ENCODE measurements at places on chromosomes 1 and 21.
A peak's percentile ranks its signal among the peaks of the same experiment; 100 is the strongest.

- DNase-seq, result no peak
Observed at GRCh38 chr21:45617021-45617921, 26.3 kb upstream of the PCBP3 start.

GRCh38 chr1:57138432-57139078, 172.7 kb upstream of the C8B start:
- DNase-seq, result no peak

DNA sequence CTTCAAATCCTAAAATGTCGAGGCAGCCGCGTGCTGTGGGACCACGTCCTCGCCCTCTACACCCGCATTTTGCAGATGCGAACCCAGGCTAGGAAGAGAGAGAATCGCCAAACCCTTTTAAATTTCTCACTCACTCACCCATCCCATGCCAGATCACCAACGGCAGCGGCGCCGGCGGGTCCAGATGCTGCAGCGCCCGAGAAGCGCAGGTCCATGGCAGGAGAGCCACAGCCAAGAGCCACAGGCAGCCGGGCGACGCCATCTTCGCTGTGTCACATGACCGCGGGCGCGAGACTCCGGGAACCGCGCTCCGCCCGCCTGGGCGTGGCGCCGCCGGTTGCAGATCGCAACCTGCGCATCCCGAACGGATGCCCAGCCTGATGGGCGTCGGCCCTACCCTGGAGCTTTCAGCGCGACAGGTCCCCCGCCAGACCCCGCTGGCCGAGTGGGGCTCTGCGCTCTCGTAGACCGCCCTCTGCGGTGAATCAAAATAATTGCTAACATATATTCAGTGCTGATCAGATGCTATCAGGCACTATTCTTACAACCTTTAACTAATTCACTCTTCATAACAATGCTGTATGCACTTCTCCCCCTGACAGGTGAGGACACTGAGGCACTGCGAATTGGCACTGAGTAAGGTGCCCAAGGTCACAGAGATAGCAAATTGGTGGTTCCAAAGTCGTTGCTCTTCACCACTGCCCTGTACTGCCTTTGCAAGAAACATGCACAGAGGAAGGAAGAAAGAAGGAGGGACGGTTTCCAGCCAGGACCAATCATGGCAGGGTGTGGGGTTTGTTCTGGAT, at the start of gene PPT1:
Gene PPT1, minus strand, starts transcription at position 276 of the 806 bp plus-strand sequence. Its CDS starts 14 bp downstream, at position 262.
- peak; percentile 64 for DNase-seq

- no peak for DNase-seq
Observed at GRCh38 chr1:75992312-75992711, 60.1 kb upstream of the ASB17 start.

DNA sequence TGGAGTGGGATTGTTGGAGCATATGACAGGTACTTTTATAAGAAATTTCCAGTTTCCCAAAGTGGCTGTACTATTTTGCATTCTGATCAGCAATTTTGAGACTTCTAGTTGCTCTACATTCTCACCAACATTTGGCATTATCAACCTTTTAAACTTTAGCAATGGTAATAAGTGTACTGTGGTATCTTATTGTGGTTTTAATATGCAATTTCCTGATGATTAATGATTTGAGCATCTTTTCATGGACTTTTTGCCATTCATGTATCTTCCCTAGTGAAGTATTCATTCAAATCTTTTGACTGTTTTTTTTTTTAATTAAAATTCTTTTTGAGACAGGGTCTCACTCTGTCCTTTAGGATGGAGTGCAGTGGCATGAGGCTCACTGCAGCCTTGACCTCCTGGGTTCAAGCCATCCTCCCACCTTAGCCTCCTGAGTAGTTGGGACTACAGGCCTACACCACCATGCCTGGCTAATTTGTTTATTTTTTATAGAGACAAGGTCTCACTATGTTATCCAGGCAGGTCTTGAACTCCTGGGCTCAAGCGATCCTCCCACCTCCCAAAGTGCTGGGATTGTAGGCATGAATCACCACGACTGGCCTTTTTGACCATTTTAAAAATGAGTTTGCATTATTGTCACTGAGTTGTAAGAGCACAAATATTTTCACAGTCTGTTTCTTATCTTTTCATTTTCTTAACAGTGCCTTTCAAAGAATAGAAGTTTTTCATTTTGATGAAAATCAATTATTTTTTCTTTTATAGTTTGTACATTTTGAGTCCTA, 7.8 kb upstream of the SLC6A9 start:
- no peak for DNase-seq

- DNase-seq, result no peak
Observed at GRCh38 chr1:228171221-228171891, 5.8 kb downstream of the IBA57 start.

- no peak for DNase-seq
Observed at GRCh38 chr1:6080469-6080868, 34.8 kb downstream of the KCNAB2 start.

GRCh38 chr1:200694738-200695137, 25.0 kb upstream of the DDX59 start:
- no peak for DNase-seq

GRCh38 chr1:82704393-82704792, 903.7 kb downstream of the ADGRL2 start:
- no peak for DNase-seq

DNA sequence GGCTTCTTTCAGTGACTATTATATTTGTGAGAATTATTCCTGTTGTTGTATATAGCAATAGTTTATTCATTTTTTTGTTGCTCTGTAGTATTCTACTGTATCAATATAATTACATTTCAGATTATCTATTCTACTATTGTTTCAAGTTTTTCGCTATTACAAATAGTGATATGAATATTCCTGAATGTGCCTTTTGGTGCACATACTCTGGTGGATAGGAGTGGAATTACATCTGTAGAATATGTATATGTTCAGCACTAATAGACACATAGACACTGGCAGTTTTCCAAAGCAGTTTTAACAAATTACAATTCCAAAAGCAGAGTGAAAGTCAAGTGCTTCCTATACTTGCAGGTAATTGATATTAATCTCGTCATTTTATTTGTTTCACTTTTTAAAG, 696.2 kb upstream of the PRMT6 start:
- DNase-seq, result no peak

DNA sequence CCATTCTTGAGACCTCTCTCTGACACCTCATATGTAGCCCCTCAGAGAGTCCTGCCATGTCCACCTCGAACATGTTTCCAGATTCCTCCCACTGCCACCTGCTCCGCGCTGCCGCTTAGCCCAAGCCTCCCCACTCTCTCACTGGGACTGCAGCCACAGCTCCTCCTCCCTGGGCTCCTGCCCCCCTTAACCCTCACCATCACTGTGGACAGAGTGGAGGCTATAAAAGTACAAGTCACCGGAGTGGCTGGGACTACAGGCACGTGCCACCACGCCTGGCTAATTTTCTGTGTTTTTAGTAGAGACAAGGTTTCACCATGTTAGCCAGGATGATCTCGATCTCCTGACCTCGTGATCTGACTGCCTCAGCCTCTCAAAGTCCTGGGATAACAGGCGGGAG, 77.0 kb downstream of the VWA5B1 start:
- DNase-seq, result no peak

GRCh38 chr1:158371188-158371953, 17.7 kb downstream of the CD1E start:
- no peak for DNase-seq

GRCh38 chr1:48979940-48980339, 203.2 kb upstream of the BEND5 start:
- DNase-seq, result no peak

- no peak for DNase-seq
Observed at GRCh38 chr1:10211805-10212410, 1.5 kb downstream of the KIF1B start.

- DNase-seq, result no peak
Observed at GRCh38 chr1:226470921-226471866, 63.3 kb upstream of the PARP1 start.

DNA sequence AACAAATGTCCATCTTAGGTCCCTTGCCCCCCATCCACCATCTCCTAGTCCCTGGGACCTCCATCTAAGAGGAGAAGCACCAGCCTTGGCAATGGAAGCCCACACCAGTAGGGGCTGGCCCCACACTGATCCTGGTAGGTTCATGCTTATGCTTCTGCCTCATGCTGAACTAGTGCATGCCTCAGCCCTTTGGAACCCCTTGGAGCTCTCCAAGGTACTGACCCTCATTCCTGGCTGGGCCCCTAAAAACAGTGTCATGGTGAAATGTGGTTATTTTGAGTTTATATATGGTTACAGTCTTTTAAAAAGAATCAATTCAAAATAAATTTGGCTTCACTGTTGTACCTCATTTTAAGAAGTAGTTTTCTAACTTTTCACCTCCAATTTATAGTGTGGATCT, 108.3 kb downstream of the HIVEP3 start:
- peak; percentile 67 for DNase-seq

DNA sequence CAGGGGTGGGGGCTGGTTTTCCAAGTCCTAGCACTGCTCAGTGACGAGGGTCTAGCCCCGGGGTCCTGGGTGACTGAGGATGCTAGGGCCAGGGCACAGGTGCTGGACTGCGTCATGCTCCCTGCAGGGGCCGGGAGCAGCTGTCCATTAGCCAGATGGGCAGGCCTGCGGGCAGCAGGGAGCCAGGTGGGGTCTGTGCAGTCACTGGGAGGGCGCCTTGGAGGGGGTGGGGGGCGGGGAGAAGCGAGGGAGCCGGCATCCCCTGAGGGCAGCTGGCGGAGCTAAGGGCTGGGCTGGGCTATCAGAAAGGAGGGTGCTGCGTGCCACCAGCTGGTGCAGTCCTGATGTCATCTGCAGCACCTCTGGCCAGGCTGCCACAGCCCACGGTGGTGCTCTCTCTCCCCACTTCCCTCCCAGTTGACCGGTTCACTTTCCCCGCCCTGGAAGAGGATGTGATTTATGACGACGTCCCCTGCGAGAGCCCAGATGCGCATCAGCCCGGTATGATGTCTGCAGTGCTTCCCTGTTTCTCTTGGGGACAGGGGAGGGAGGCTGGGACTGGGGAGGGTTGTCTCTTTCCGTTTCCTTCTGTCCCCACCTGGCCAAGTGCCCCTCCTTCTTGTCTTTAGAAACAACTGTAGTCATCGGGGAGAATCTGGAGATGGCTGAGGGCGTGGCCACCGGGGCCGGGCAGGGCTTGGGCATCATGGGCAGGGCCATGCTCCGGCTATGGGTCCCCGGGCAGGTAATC, 63.8 kb downstream of the ARHGEF10L start:
- DNase-seq, result no peak

DNA sequence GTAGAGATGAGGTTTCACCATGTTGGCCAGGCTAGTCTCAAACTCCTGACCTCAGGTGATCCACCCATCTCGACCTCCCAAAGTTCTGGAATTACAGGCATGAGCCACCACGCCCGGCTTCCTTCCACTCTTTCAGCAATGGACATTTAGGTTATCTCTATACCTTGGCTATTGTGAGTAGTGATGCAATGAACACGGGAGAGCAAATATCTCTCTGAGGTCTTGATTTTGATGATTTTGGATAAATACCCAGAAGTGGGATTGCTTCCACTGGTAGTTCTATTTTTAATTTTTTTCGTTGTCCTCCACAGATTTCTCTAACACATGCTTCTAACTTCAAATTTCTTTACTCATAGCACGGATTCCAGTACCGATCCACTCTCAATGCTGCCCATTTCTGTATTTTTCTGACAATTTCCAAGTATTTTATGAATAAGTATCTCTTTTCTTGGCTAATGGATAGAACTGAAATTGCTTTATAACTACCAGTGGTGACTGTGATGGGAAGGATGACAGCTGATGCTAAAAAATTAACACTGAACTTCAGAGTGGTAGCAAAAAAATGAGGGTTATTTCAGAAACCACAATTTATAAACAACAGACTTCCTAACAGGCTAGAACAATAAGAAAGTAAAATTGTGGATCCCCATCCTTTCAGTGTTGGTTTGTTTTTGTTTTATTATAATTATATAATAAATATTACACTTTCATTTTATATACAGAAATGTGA, 327.5 kb upstream of the RUNX1 start:
- no peak for DNase-seq

DNA sequence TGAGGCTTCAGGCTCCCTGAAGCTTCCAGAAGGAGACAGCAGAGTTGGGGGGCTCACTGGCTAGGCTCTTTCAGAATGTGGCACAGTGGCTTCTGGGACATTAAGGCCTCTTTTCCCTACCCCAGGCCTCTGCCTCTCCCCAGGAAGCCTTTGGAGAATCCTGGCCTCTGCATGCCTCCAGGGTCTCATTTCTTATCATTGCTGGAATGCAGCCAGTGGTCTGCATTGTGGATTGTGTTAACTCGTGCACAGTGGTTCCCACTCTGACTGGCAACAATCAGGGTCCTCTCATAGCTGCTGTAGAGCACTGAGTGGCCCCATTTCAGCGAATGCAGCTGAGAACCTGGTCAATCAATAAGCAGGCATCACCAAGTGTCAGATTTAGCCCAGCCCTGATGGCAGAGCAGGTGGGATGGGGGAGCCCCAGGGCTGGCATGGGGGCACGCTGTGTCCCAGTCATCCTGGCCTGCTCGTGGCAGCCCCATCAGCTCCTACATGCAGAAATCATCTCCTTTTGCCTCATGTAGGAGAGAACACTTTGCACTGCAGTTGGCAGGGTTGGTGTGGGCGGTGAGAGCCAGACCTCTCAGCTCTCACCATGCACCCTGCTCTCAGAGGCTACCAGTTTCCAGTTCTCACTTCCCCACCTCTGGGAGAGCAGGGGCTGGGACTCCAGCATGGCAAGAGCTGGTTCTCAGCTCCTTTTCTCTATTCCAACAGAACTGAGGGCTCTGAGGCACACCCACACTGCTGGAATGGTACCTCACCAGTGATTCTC, 13.4 kb downstream of the ADORA1 start:
- no peak for DNase-seq

GRCh38 chr1:125087691-125088090, 3902.9 kb downstream of the SRGAP2C start:
- DNase-seq, result no peak

DNA sequence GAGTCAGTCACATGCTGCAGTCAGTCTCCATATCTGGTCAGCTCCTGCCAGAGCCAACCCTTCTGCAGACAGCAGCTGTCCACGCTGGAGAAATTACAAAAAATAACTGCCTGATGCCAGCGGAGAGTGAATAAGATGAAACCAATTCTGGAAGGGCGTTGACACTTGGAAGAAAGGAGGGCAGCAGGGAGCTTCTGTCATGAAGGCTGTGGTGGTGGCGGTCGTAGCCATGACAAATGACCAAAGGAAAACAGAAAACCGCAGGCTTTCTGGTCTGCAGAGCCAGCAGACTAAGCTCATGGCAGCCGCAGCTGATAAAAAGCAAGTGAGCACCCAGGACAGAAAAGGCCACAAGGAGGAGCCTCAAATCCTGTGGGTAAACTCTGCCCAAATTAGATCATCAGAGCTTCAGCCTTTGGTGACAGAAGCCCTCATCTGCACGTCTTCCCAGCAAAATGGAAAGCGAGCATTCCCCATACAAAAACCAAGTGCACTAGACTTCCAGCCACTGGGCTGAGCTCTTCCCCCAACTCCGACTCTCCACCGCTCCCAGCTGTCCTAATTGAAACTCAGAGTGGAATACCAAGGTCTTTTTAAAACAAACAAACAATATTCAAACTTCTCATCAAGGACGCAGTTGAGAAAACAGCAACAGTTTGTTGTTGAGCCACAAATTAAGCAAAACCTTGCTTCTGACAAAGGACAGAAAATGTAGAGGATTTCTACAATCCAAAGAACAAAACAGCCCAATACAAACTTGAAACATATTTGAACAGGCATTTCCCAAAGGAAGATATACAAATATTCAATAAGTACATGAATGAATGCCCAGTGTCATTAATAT, 28.7 kb downstream of the RSPH1 start:
- DNase-seq, result peak; percentile 39

- no peak for DNase-seq
Observed at GRCh38 chr1:180969434-180969833, 53.2 kb downstream of the STX6 start.
